ENCODE measurements at places on chromosomes 7 and 10.
A peak's percentile ranks its signal among the peaks of the same experiment; 100 is the strongest.

- DNase-seq = no peak
Measured at GRCh38 chr7:111593343-111593742, 31.1 kb upstream of the IMMP2L start.

- no peak for DNase-seq
Measured at GRCh38 chr7:39294022-39294421, 272.2 kb upstream of the YAE1 start.

DNA sequence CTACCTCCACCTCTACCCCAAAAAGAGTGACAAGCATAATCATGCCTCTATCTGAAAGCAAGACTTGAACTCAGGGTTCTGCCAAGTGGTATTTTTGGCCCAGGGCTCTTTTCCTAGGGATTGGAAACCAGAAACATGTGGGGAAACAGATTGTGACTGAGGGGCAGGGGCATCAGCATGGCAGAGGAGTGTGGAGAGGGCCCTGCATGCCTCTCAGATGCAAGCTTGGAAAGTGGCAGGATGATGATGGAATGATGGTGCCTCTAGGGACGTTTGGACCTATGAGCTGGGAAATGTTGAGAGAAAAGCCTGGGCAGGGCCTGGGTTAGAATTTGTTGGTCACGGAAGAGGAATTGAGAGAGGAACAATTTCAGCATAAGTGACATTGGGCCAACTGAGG lies 78.4 kb upstream of the LEP start:
- DNase-seq = no peak

- DNase-seq = no peak
Measured at GRCh38 chr7:132996581-132997242, 85.2 kb downstream of the CHCHD3 start.

DNA sequence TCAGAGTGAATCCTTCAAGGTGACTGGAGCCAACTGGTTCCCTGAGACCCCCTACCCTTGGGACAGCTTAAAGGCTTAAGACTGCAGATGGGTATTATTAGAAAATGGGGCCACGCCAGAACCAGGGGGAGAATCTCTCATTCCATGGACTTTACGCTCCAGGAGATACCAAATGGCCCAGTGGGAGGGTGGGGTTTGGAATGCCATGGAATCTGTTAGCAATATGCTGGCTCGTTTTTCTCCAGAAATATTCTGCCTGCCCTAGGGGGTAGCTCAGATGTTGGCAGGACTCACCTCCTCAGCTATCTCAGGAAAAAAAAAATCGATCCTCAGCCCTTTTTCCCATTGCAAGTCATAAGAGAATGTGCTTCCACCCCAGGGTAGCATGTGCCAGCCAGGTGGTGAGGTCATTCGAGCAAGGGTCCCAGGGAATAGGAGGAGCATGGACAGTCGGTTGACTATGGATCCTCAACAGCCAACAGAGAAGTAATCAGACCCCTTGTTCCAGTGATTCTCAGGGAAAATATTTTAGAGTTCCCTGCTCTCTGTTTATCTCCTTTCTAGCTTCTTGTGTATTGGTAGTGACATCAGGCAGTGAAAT lies 22.9 kb downstream of the SVIL start:
- no peak for DNase-seq

- DNase-seq = no peak
Measured at GRCh38 chr10:102918817-102919245, 737 bp downstream of the CNNM2 start.

DNA sequence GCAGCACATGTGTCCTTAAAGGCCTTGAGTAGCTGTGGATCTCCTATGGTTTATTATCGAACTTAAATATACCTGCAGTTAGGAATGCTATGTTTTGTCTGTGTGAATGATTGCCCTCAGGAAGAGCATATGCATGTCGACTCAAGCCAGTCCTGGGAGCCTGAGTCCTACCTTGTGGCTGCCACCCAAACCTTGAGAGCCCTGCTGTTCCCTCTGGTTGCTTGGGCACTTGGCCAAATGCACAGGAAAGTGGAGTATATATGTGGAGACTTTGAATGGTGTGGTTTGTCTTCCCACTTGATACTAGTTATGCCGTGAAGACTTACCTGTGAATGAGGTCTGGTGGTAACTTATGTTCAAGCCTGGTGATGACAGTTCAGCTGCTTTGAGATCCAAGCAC lies 409.8 kb downstream of the LRMDA start:
- no peak for DNase-seq

DNA sequence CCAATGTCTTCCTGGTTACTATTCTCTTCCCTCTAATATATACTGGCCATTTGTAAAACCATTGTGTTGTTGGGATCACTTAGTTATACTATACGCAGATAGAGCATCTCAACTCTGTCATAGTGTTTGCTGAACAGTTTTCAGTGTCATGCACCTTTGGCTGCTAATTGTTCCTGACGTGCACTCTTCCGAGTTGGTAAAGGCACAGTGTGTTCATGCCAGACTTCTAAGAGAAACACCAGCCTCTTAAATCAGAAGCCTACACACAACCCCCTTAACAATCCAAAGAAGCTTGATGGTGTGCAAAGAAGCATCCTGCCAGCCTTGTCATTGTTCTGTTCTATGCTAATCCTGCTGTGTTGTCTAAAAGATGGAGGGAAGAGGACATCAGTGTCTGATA lies 131.1 kb downstream of the MAPK8 start:
- DNase-seq = no peak

DNA sequence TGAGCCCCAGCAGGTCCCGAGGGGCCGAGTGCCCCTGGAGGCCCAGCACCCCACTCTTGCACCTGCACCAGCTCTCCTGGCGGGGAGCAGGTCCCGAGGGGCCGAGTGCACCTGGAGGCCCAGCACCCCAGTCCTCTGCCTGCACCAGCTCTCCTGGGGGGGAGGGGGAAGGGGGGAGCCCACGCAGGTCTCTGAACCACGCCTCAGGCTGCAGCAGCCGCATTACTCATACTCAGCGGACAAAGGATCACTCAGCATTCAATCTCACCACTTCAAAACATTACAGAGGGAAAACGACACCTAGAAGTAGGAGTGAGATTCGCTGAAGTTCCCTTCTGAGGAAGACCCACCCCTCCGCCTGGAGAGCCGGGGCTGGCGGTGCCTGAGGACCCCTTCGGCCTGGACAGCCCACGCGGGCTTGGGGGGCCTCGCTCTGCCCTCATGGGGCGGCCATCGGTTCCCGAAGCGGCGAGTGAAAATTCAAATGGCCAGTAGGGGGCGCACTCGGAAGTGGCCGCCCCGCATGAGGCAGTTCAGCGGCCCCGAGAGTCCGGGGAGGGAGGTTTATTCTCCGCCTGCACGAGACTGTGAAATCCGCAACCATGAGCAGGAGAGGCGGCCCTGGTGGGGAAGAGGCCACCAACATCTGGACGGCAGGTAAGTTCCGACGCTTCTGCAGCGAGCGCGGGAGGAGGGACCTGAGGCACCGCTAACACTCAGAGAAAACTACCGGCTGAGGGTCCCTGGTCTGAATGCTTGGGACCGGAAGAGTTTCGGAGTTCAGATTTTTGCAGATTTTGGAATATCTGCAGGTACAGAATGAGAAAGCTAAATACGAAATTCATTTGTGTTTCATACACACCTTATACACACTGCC lies 1.1 kb upstream of the GPER1 start:
- peak; percentile 32 for DNase-seq

- no peak for DNase-seq
Measured at GRCh38 chr7:136370137-136370536, 393.0 kb upstream of the MTPN start.

DNA sequence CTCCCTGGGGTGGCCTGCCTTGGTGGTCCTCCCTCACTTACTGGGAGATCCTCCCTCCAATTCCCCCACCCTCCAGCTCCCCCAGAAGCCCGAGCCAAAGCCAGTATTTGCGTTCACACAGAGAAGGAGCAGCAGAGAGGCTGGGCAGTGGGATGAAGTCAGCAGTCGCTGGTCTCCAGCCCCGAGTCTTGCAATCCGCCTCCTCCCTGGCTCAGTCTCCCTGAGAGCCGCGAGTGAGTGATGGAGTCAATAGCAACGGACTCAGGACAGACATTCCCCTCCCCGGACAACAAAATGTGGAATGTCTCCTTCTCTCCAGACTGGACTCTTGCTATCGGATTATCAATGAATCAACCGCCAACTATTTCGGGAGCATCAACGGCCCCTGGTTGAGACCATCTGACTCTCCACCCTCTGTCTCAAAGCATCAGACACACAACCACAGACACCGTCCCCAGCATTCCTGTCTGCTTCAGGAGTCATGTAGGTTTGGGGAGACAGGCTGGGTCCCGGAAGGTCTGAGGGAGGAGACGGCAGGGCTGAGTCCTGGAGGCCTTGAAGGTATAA lies 178.4 kb downstream of the SH3PXD2A start:
- DNase-seq = no peak

DNA sequence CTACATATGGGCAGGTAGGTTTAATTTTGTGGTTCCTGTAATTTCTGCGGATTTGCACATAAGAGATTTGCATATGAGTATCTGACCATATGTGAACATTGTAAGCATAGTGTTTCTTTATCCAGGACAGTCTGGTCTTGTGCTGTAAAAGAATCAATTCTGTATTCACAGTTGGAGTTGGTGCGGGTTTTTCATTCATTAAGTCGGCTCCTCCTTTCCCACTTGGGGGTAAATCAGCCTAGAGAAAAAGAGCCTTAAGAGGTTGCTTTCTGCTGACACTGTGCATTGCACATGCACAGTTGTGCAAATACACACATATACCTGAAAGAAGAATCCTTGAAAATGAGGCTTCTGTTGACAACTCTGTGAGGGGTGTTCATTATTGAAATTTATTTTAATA lies 6.1 kb upstream of the CYP26C1 start:
- no peak for DNase-seq

DNA sequence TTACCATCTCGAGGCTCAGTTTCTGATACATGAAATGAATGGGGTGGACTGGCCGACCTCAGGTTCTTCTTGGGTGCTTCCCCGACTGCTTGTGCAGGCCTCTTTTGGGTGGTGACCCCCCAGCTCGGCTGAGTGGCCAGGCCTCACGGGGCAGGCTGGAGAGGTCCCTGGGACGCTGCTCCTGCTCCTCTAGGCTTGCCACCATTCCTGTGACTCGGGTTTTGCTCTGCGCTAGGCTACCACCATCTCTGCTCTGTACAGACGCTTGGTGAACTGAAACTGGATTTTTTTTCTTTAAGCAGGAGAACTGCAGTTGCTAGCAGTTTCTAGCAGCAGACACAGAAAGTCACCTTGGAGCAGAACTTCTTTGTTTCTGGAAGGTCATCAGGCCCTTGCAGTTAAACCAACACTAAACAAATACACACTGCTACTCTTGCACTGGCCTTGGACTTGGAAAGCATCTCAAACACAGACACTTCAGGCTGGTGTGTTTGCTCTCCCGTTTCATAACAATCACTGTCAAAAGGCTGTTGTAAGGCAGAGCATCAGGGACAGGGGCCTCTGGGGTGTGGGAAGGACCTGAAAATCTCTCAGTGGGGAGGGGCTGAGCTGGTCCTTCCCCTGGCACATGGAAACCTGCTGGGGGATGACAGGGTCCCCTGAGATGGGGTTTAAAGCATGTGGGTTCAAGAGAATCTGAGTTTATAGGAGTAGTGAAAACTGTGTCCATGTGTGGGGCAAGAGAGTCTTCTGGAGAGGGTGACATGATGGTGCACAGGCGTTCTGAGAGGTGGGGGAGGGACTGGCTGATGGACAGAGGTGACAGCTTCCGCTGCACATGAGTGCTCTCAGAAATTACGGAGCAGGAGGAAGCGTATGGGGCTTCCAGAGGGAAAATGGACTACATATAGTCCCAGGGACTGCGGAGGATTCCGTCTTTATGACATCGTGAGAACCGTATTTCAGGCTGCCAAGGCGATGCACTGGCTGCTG lies 35.0 kb upstream of the GIMAP8 start:
- DNase-seq = no peak

DNA sequence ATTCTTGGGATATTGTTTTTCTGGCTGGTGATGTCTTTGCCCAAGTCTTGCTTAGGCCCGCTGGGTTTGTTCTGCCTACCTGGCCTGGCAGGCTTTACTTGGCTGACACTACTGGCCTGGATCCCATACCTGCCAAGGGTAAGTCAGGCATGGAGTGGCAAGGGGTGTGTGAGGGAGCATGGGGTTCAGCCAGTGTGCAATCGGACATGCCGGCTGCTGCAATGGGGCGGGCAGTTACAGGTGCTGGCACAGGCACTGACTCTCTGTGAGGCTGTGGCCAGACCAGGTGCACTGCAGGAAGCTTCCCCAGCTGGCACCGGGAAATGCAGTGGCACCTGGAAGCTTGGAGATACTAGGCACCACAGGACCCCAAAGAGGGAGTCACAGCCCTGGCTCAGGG lies 168.4 kb downstream of the PON1 start:
- DNase-seq = no peak

DNA sequence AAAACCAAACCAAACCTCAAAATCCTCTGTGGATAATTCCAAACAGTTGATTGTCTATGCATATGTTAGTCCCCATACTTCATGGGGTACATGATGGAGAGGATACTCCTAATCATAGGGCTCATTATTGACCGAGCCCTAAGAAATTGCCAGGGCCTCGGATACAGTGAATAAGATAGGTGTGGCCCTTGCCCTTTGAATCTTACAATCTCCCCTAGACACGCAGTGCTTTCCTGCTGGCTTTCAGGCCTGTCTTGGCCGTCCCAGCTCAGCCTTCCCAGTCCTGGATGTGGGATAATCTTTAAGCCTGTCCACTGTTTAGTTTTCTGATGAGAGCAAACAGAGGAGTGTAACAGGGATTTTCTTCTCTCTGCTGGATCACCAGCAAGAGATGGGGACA lies 161.8 kb downstream of the TMEM178B start:
- DNase-seq = no peak

DNA sequence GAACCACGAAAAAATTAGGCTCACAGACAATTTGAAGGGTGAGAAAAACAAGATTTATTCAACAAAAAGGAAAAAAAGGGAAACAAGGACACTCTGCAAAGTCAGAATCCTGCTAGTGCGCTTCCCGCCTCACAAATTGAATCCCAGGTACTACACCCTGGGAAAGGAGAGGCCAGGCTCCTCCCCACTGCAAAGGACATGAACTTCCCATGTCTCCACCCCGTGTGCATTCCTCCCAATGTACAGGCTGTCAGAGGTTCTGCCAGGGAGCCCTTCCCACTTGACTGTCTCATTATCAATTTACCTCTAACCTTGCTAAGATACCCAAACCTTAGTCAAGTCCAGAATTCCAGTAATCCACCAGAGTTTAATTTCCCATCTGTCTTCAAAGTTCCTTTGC lies 70.4 kb upstream of the CDK1 start:
- DNase-seq = no peak

- DNase-seq = peak; percentile 79
Measured at GRCh38 chr7:65981965-65982792, at the start of gene GUSB. Gene GUSB, minus strand, starts transcription at chr7:65982213. Its CDS starts 30 bp downstream, at chr7:65982183.

GRCh38 chr7:47483604-47484273 lies 98.2 kb downstream of the TNS3 start:
- DNase-seq = no peak

DNA sequence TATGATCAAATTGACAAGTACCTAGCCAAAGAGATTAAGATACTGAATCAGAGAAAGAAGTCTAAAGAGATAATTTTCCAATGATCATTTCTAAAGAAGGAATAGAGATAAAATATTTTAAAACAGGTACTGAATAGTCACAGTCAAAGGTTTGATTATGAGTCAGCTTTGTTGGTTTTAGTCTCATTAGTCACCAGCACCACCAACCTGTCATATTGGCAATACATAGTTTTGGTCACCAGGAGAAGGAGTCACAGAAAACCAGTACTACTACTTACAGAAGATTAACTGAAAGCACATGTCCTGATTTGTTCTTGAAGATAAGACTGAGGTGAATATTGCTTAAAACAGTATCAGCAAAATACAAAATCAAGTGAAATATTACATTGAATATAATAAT lies 34.6 kb downstream of the ZEB1 start:
- DNase-seq = peak; percentile 5
